ENCODE measurements at places on chromosomes 7 and 10.

DNA sequence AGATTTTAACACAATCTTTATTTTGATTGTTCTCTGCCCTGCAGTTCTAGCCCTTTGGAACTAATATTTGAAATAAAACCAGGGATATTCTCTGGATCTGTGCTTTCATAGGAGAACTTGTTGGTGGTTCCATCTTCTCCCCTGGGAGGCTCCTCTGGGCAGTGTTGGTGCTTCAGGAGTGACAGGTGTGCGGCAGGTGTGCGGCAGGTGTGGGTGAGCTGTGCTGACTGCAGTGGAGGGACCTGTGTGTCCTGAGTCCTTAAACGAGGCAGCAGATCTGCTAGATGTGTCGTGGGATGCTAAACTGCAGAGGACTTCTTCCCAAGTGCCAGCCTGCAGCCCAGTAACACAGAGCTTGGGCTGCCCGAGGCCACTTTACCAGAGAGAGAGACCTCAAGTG lies 98.4 kb downstream of the LYZL1 start:
- DNase-seq: no peak

DNA sequence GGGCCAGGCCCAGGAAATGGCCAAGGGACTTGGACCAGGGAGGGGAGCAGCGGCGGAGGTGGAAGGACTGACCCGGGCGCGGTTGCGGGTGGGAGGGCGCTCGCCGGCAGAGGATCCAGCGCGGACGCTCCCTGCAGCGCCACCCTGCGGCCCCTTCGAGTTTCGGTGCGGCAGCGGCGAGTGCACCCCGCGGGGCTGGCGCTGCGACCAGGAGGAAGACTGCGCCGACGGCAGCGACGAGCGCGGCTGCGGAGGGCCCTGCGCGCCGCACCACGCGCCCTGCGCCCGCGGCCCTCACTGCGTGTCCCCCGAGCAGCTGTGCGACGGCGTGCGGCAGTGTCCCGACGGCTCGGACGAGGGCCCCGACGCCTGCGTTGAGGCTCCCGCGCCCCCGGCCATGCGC lies 16.8 kb upstream of the ZNF467 start:
- DNase-seq: peak; percentile 42

DNA sequence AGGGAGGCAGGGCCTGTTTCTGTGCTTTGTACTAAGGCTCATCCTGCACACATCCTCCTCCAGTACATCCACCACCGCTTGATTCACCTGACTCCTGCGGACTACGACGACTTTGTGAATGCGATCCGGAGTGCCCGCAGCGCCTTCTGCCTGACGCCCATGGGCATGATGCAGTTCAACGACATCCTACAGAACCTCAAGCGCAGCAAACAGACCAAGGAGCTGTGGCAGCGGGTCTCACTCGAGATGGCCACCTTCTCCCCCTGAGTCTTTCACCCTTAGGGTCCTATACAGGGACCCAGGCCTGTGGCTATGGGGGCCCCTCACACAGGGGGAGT lies 10.2 kb downstream of the NDST2 start:
- no peak for DNase-seq

GRCh38 chr7:100401811-100402210 lies 26.7 kb downstream of the ZCWPW1 start:
- no peak for DNase-seq

GRCh38 chr7:117841611-117842010 lies 31.6 kb downstream of the CTTNBP2 start:
- DNase-seq: no peak

DNA sequence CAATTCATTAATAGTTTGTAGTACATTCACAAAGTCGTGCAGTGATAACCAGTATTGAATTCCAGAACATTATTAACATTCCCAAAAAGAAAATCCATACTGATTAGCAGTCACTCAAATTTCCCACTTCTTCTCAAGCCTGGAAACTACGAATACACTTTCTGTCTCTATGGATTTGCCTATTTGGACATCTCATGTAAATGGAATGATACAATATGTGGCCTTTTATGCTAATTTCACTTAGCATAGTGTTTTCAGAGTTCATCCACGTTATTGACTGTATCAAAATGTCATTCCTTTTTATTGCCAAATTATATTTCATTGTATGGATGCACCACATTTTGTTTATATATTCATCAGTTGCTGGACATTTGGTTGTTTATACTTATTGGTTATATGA lies 78.8 kb downstream of the STK31 start:
- no peak for DNase-seq

DNA sequence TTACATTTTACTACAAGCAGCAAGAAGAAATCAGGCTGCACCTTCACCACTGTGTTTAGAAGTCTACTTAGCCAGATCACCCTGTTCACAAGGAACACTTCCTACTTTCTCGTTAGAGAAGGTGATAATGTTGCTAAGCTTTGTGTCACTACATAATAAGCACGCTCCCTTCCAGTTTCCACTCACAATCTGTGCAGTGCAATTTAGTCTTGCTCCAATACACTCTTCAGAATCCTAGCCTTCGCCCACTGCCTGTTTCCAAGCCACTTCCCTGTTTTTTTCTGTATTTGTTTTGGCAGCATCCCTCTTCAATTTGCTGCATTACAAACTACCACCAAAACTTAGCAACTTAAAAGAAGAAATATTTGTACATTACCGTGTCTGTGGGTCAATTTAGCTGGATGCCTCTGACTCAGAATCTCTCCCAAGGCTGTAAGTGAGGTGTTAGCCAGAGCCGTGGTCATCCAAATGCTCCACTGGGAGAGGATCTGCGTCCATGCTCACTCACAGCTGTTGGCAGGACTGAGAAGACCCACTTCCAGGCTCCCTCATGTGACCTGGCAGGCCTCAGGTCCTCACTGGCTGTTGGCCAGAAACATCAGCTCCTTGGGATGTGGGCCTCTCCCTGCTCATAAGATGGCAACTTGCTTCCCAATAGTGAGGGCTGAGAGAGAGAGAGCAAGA lies 110.4 kb downstream of the PON1 start:
- DNase-seq: no peak

DNA sequence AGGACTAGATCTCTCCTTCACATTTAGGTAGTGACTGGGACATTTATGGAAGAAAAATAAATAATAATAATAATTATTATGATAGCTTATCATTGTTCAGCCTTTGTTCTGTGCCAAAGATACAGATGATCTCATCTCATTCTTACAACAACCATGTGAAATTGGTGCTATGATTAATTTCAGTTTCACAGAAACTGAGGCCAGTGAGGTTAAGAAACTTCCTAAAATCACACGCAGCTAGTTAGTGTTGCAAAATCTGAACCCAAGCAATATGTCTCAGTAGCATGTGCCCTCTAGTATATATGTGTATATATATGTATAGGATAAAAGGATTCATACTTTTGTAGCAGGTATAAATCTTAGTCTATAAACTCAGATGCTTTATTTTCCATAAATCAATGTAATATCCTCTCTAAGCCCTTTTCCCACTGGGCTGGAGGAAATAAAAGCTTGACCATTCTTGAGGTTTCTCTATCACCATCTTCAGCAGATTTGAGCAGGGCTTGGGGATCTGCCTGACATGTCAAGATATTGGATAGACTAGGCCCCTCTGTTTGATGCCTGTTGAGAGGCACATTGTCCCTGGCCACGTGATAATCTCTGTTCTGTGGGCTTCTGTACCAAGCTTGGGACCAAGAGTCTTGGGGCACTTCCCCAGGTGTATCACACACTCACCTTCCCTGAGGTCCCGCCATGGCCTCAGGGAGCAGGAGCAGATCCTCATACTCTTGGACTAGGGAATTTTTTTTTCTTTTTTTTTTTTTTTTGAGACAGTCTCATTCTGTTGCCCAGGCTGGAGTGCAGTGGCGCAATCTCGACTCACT lies 172.6 kb upstream of the NRP1 start:
- no peak for DNase-seq
